Spleen (tissue), 13 donors: ENCODE measurements at places on chromosomes 5 and 9. TPM values are rescaled to one million over a fixed set of nuclear protein-coding genes. Genes with fewer than 3 reads are reported as not detected.

Gene RABL6
- total RNA-seq: 68.2 TPM

Gene IL4
- total RNA-seq: not detected

Gene CTNND2
- 44.5 TPM for total RNA-seq

Gene UNC5A
- not detected for total RNA-seq

Gene PCDHGA1
- 0.30 TPM for total RNA-seq

Gene NDUFS4
- 47.4 TPM for total RNA-seq

DNA sequence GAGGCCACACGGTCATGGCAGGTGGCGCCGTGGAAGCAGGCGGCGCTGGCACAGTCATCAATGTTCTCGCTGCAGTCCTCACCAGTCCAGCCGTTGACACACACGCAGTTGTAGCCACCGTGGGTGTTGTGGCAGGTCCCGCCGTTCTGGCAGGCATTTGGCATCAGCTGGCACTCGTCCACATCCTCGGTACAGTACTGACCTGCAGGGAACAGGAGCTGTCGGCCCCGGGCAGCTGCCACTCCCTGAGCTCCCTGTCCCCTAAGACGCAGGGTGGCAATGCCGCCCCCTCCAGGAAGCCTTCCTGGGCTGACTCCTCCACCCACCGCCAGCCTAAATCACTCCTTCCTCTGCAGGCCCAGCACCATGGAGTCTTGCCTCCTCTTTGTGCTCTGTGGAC, 27.2 kb downstream of the NOTCH1 start:
- H3K36me3 ChIP-seq: peaks cover 79% of the 10 kb centered on the region
- H3K4me3 ChIP-seq: no peak overlapping the region
- peaks cover 65% of the 10 kb centered on the region for H3K4me1 ChIP-seq

DNA sequence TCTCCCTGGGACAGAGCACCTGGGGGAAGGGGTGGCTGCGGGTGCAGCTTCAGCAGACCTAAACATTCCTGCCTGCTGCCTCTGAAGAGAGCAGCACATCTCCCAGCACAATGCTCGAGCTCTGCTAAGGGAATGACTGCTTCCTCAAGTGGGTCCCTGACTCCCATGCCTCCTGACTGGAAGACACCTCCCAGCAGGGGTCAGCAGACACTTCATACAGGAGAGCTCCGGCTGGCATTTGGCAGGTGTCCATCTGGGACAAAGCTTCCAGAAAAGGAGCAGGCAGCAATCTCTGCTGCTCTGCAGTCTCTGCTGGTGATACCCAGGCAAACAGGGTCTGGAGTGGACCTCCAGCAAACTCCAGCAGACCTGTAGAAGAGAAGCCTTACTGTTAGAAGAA, 77.2 kb downstream of the SLCO6A1 start:
- H3K27ac ChIP-seq: no peak overlapping the region
- H3K27me3 ChIP-seq: no peaks in the 10 kb centered on the region
- no peak for DNase-seq
- no peak overlapping the region for H3K4me3 ChIP-seq

DNA sequence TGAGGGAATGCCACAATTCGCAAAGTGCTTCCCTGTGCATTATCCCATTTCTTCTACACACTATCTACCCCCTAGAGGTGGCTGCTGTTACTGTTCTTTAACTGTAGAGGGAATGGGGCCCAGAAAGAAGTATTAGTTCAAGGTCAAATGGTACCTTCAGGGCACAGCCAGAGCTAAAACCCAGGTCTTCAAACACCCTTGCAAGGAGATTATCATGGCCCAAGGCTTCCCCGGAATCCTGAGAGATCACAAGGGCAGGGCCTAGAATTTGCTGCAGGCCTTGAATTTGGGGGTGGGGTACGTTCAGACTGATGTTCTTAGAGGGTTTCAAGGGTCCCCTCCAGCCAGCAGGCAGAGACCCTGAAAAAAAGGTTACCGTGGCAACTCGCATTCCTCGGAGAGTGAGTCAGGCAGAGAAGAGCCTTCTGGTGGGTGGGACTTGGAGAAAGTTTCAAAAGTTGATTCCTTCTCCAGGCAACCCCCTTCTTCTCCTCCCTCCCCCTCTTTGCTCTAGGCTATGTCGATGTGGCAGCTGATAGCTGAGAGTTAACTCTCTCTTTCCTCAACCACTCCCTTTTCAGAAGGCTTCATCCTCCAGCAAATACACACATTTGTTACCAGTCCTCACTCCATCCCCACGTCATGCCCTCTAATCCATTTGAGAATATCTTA, 1.9 kb downstream of the SPARC start:
- no peaks in the 10 kb centered on the region for H3K36me3 ChIP-seq
- peak overlapping the region; percentile 47 for H3K4me3 ChIP-seq
- H3K27me3 ChIP-seq: no peaks in the 10 kb centered on the region
- DNase-seq: no peak
- H3K4me1 ChIP-seq: peaks cover 15% of the 10 kb centered on the region
- peak overlapping the region; percentile 84 for H3K27ac ChIP-seq

- no peak overlapping the region for H3K27ac ChIP-seq
- peaks cover 35% of the 10 kb centered on the region for H3K4me1 ChIP-seq
- no peak for DNase-seq
- no peaks in the 10 kb centered on the region for H3K27me3 ChIP-seq
- H3K36me3 ChIP-seq: no peaks in the 10 kb centered on the region
These were observed 3.9 kb downstream of the FUBP3 start for GRCh38 chr9:130583271-130583670.

DNA sequence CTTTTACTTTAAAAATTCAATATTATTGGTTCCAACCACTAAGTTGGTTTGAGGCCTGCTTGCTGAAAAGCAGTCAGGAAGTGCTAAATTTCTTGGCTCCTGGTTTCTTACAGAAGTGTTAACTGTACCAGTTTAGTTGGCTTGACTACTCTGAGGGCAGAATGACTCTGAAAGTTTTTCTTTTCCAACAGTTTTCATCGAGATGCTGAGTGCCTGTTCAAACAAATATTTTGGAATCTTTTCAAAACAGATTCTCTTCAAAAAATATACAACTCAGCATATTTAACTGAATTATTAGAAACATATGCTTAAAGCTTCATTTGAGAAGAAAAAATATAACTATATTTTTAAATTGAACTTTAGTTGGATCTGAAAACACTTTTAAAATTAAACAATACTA, 37.0 kb downstream of the SLC38A9 start:
- H3K27ac ChIP-seq: no peak overlapping the region
- H3K36me3 ChIP-seq: no peaks in the 10 kb centered on the region

- H3K27ac ChIP-seq: no peak overlapping the region
- no peak overlapping the region for H3K4me3 ChIP-seq
- DNase-seq: peak; percentile 53
- peaks cover 12% of the 10 kb centered on the region for H3K4me1 ChIP-seq
- H3K27me3 ChIP-seq: peaks cover 16% of the 10 kb centered on the region
These were observed 9.1 kb downstream of the OR2V1 start for GRCh38 chr5:181121675-181122561.

DNA sequence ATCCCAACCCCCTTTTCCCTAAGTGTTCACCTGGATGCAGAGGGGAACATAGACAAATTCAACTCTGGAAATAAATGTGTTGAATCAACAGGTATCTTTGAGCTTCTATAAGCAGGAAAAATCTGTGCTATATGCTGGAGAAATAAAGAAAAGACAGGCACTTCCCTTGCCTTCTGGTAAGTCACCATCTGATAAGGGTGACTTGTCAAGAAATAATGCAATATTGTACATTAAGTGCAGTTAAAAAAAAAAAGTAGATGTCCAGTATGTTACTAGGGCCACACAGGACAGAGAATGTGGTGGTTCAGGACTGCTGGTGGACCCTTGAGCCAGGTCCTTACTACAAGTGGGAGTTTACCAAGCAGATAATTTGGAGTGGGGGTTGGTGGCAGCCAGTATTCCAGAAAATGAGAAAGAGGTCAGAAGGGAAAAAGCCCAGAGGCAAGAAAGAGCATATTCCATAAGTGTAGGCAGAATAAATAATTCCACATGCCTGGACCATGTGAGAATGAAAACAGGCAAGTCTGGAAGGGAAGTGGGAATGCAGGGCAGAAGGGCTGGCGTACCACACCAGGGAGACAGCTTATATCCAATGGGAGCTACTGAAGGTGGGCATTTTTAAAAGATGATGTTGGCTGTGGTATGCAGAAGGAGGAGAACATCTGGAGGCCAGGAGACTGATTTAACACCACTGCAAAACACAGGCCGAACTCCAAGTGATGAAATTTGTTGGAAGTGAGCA, 209.9 kb downstream of the SEMA5A start:
- no peak overlapping the region for H3K4me3 ChIP-seq
- DNase-seq: no peak
- no peaks in the 10 kb centered on the region for H3K27me3 ChIP-seq
- no peak overlapping the region for H3K27ac ChIP-seq
- H3K4me1 ChIP-seq: no peaks in the 10 kb centered on the region

DNA sequence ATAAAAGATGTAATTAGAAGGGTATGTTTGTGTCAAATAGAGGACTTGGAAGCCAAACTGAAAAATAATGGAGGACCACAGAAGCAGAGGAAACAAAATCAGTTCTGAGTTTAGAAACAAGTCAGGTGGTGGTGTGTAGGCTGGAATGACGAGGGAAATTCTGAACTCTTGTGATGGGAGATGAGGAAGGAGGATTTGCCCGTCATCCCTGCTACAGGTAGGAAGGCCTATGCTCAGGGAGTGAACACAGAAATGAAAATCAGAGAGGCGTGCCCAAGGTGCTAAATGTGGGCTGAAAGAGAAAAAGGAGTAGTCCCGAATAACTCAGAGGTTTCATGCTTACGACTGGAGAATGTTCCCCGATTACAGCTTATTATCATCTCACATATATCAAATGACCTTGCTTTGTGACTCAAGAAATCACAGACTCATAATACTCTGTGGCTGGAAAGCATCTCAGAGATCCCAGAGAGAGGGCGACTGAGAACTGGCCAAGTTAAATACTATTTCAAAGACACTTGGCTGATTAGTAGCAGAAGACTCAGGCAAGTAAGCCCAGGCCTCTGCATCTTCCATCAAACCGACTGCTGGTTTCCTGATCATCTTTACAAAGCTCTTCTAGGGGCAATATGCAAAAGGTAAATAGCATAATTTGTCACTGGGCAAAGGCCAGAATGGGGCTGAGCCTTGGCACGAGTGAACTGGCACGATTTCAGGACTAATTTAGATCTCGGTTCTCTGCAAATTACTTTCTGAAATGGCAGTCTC, 126.0 kb downstream of the SUSD1 start:
- no peaks in the 10 kb centered on the region for H3K27me3 ChIP-seq
- H3K27ac ChIP-seq: peak overlapping the region; percentile 64
- no peak for DNase-seq
- peaks cover 15% of the 10 kb centered on the region for H3K4me1 ChIP-seq
- H3K36me3 ChIP-seq: no peaks in the 10 kb centered on the region

DNA sequence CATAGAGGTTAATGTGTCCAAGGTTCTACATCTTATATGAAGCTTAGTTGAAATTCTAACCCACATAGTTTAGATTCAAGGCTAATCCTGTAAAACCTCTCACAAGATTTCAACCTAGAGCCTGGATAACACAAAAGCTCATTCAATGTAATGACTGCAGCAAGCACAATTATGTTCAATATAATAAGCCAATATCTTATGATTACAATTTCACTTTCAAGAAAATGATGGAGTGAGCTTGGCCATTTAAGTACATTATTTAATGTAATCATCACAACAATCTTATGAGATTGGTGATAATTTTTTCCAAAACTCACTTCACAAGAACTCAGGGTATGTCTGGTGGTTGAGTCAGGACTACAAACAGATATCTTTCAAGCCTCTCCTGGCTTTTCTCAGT, 1140.8 kb upstream of the WWC1 start:
- no peaks in the 10 kb centered on the region for H3K36me3 ChIP-seq
- H3K4me3 ChIP-seq: no peak overlapping the region
- H3K27ac ChIP-seq: no peak overlapping the region
- DNase-seq: no peak
- H3K4me1 ChIP-seq: no peaks in the 10 kb centered on the region

DNA sequence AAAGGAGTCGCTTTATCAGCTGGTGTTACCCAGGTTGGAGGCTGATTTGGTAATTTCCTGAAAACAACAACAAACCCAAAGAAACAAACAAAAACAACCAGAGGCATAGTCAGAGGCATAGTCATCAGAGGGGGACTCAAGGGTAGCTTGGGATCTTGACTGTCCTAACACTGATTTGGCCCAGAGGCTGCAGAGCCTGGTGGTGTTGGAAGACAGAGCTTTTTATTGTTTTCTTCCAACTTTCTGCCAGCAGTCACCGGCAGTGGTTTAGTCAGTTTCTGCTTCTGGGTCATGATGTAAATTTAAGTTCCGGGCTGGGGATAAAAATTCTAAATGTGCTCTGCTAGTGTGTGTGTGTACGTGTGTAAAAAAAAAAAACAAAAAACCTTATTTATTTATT, 23.5 kb upstream of the NKX2-5 start:
- H3K27me3 ChIP-seq: no peaks in the 10 kb centered on the region
- no peak for DNase-seq
- no peak overlapping the region for H3K4me3 ChIP-seq
- H3K36me3 ChIP-seq: no peaks in the 10 kb centered on the region
- H3K27ac ChIP-seq: no peak overlapping the region

DNA sequence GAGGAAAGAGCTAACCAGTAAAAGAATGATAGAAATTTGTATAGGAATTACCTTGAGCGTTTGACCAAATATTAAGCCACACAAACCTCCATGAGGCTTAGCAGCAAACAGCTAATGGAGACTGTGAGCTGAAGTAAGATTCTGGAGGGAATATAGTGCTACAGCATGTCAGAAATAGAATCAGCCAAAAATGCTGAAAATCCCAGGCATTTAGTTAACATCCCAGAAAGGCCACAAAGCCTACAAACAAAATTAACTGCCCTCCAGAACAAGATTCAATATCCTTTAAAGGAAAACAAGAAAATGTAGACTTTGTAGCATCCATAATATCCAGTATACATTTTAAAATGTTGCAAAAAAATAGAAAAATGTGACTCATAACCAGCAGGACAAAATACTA, 257.8 kb upstream of the TUSC1 start:
- H3K4me3 ChIP-seq: no peak overlapping the region
- H3K27ac ChIP-seq: no peak overlapping the region
- no peak for DNase-seq
- no peaks in the 10 kb centered on the region for H3K27me3 ChIP-seq

- H3K27ac ChIP-seq: no peak overlapping the region
- no peak for DNase-seq
- no peaks in the 10 kb centered on the region for H3K4me1 ChIP-seq
- H3K36me3 ChIP-seq: no peaks in the 10 kb centered on the region
- H3K4me3 ChIP-seq: no peak overlapping the region
These were observed 6.9 kb downstream of the MEGF10 start for GRCh38 chr5:127297348-127298035.

DNA sequence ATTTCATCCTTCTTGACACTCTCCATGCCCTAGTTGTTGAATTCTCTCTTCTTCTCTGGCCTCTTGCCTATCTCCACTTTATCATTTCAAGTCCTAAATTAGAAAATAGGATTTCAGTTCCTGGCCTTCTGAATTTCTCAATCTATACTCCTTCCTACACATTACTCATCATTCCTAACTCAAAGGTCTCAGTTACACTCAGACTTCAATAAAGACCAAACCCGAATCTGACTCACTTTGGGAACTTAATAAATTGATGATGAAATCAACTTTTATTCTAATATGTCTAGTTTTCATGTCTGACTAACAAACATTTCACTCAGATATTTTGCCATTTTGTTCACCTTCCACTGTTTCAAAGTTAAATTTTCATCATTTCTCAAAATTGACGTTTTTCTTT, 113.6 kb upstream of the TSLP start:
- H3K4me3 ChIP-seq: no peak overlapping the region
- DNase-seq: no peak
- H3K27me3 ChIP-seq: no peaks in the 10 kb centered on the region
- H3K4me1 ChIP-seq: no peaks in the 10 kb centered on the region
